Foreskin keratinocyte (primary cell): ENCODE measurements at places on chromosomes 5 and 9.

GRCh38 chr5:159337016-159337955 is 7.0 kb upstream of the IL12B start:
- peak; percentile 79 for DNase-seq

- DNase-seq = no peak
Measured at GRCh38 chr9:113482991-113483675, 19.6 kb downstream of the RGS3 start.

DNA sequence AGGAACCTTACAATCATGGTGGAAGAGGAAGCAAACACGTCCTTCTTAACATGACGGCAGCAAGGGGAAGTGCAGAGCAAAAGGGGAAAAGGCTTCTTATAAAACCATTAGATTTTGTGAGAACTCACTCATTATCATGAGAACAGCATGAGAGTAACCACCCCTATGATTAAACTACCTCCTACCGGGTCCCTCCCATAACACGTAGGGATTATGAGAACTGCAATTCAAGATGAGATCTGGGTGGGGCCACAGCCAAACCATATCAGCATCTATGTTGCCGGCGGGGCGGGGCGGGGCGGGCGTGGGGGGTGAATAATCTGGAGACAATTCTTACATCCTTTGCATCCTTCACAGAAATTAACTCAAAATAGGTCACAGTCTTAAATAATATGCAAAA is 58.8 kb upstream of the GFPT2 start:
- no peak for DNase-seq

- no peak for DNase-seq
Measured at GRCh38 chr9:123487944-123488548, 132.0 kb downstream of the CRB2 start.

- no peak for DNase-seq
Measured at GRCh38 chr9:97559111-97559514, 57.6 kb downstream of the TMOD1 start.

DNA sequence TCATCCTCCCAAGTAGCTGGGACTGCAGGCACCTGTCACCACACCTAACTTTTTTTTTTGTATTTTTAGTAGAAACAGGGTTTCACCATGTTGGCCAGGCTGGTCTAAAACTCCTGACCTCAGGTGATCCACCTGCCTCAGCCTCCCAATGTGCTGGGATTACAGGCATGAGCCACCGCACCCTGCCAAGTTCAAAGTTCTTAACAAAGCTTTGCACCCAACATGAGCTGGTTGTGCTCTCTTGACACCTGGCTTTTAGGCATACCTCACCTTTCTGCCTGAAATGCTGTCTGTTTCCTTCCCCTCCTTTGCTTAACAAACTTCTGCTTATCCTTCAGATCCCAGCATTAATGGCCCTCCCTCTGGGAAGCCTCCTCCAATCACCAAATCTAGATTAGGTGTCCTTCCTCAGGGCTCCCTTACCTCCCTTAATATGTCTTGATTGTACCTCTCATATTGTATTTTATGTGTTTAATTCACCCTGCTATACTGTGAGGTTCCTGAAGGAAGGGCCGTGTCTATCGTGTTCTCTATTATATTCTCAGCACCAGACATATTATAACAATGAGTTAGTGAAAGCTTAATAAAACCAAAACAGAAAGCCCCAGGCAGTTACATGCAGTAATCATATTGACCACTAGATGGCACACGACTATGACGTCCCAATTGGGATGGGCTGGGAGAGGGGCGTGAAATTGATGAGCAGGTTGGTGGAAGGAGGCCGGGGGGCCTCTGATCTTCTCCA is 62.9 kb upstream of the PPARGC1B start:
- no peak for DNase-seq

GRCh38 chr9:18829873-18830272 is 203.1 kb downstream of the SAXO1 start:
- no peak for DNase-seq

GRCh38 chr9:128887914-128888350 is 6.0 kb downstream of the LRRC8A start:
- DNase-seq = no peak

DNA sequence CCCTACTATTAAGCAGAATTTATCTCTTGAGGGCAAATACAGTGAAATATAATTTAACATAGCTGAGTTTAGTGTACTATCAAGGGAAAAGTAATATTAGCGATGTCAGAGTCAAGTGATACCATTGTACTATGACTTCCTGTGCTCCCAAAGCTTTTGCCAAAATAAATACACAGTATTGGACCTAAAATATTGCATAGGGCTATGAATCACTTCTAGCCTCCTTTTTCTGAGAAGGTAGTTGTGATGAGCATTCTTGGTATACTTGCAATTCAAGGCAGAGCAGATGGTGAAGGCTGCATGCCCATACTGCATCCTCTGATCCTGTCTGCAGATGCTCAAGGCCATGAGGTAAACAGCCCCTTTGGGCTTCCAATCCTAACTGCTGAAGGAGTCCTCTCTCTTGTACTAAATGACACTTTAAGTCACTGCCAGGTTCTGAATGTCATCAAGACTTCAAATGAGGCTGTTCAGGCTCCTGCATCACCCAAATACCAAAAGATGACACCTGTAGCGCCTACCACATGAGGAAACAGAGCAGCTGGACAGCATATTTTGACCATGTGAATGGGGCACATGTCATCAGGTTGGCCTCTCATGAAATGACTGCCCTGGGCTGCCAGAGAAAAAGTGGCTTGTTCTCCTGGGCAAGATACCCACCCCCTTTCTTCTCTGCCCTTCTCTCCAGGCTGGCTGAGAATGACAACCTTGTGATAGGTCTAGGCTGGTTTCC is 29.7 kb upstream of the PPP2CA start:
- DNase-seq = peak; percentile 37
